Activated CD4-positive, alpha-beta T cell treated with anti-CD3 and anti-CD28 coated beads, Interleukin-2, amount 10 ng/mL, durations not matched to agents 7 days and 5 days (primary cell): ENCODE measurements at places on chromosomes 2 and 18. TPM values are rescaled to one million over a fixed set of nuclear protein-coding genes. Genes with fewer than 3 reads are reported as not detected.
A peak's percentile ranks its signal among the peaks of the same experiment; 100 is the strongest.

GRCh38 chr2:198289811-198290210, 485.4 kb downstream of the PLCL1 start:
- no peak for DNase-seq

DNA sequence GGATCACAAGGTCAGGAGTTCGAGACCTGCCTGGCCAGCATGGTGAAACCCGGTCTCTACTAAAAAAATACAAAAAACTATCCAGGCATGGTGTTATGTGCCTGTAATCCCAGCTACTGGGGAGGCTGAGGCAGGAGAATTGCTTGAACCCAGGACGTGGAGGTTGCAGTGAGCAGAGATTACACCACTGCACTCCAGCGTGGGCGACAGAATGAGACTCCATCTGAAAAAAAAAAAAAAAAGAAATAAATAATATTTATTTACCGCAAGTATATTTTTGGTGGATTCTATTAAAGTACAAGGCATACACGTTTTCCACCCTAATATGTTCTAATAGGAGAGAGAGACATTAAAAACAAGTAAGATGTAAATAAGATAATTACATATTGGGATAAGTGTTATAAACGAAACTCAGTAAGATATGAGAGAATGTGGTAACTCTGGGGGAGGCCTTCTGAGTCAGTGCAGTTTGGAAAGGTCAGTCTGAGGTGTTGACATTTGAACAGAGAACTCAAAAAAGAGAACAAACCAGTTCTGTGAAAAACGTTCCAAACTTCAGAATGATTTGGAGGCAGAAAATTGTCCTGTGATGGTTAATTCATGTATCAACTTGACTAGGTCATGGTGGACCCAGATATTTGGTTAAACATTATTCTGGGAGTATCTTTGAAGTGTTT, 8.8 kb upstream of the POLI start:
- DNase-seq: no peak

GRCh38 chr2:33321236-33321771, 155.1 kb upstream of the RASGRP3 start:
- peak; percentile 18 for DNase-seq

DNA sequence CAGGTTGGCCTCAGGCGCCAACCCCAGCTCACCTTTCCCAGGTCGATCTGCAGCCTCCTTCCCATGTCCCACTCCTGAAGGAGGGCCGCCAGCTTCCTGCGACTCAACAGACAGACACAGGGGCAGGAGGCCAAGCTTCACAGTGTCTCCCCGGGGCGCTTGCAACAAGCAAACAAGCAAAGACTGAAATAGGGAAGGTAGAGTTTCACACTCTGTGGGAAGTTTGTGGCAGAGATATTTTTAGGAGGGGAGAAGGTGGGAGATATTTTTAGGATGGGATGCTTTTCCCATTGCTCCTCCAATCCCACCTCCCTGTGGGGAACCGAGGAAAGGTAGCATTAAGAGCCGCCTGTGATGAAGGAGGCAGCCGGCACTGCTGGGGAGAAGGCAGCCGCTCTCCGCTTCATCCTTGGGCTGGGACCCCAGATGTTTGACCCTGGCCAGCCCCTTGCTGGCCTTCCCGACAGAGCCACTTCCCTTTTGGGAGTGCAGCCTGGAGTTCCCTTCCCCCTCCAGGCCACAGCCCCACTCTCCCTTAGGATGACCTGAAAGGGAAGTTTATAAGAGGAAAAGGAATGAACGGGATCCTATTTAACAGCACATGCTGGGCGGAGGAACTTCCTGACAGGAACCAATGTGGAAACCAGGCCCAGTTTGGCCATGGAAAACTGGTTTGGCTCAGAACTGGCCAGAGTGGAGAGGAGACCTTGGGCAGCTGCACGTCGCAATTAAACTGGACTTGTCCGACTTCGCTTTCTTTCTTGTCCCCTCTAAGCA, 142.2 kb upstream of the SMAD2 start:
- no peak for DNase-seq

FSHR gene
- total RNA-seq: not detected

GRCh38 chr2:112629823-112630222, 15.9 kb upstream of the SLC20A1 start:
- DNase-seq: no peak

LYPD6 gene
- total RNA-seq: not detected
